GM12864 (cell line): ENCODE measurements at places on chromosomes 7 and 10.

GRCh38 chr7:69431626-69432025 is 166.6 kb upstream of the AUTS2 start:
- DNase-seq: no peak

DNA sequence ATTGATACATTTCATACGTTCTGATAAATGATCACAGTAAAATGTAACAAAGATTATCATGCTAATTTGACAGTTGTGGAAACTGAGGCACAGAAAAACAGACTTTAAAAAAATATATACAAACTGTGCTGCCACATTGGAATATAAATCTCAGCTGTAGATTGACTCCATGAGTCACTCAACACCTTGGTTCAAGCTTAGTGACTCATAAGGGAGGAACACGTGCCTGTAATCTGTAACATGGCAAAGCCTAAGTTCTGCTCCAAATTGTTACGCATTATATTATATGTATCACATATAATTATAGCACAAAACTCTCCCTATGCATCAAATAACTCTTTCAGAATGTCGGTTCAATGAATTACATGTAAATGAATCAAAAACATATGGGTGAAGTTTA is 1047.5 kb downstream of the GATA3 start:
- DNase-seq: no peak

DNA sequence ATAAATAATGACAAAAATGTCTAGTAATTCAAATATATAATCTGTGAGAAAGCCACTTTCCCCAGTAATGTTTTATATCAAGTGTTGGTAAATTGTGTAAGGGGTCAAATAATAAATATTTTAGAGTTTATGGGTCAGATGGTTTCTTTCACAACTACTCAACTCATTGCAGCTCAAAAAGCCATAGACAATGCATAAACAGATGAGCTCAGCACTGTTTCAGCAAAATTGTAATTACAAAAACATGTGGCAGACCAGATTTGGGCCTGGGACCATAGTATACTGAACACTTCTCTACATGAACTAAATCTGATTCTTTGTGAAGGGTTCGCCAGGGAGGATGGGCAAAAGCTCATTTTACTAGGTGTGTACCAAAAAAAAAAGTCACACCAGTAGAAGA is 460.8 kb downstream of the NRG3 start:
- no peak for DNase-seq

DNA sequence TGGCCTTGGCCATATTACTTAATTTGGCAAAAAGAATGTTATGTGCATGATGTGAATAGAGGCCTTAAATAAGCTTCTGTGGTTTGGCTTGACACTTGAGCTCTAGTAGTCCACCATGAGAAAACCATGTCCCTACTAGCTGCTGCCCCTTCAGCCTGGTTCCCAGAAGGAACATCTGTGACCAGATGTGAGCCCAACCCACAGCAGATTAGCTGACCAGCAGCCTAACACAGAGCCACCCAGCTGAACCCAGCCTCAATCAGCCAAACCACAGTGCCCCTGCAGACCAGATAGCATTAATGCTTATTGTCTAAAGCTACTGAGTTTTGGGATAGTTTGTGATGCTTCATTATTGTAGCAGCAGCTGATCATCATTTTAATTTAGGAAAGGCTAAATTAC is 16.6 kb downstream of the JAZF1 start:
- DNase-seq: no peak

DNA sequence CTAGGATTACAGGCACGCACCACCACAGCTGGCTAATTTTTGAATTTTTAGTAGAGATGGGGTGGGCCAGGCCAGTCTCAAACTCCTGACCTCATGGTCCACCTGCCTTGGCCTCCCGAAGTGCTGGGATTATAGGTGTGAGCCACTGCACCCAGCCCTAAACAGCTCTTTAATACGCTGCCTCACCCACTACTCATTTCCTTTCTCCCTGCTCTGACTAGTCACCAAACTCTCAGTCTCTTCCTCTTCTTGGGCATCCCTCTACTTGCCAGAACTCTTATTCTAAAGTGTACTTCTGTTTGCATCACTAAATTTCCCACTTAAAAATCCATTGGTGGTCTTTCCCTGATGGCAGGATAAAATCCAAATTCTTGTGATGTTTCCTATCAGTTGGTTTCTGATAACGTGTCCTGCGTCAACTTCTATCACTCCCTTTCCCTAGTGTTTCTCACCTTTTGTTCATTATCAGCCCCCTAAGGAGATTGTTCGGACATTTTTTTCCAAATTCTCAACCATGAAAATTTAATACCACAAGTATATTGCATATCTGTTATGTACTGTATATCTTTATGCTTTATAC is 124.7 kb downstream of the CUBN start:
- DNase-seq: no peak

DNA sequence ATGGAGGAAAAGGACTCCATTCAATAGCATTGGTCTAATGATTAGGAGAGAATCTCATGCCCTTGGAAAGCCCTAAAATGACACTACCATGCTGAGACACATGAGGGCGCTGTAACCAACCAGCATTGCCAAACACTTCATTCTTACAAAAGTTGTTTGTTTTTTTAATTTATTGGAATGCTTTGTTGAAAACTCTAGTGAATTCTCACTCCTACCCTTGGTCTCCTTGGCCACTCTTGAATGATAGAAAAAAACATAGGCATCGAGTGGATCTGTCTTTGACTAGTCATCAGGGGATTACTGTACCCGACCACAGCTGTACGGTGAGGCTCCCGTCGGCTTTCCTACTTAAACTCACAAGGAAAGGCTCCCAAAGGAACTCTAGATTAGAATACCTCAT is 29.3 kb upstream of the ADD3 start:
- DNase-seq: no peak

- DNase-seq: no peak
Observed at GRCh38 chr7:47198159-47198558, 383.8 kb downstream of the TNS3 start.

- DNase-seq: no peak
Observed at GRCh38 chr7:23523486-23524075, 8.2 kb downstream of the TRA2A start.

- DNase-seq: no peak
Observed at GRCh38 chr7:14055813-14056212, 66.3 kb upstream of the ETV1 start.

DNA sequence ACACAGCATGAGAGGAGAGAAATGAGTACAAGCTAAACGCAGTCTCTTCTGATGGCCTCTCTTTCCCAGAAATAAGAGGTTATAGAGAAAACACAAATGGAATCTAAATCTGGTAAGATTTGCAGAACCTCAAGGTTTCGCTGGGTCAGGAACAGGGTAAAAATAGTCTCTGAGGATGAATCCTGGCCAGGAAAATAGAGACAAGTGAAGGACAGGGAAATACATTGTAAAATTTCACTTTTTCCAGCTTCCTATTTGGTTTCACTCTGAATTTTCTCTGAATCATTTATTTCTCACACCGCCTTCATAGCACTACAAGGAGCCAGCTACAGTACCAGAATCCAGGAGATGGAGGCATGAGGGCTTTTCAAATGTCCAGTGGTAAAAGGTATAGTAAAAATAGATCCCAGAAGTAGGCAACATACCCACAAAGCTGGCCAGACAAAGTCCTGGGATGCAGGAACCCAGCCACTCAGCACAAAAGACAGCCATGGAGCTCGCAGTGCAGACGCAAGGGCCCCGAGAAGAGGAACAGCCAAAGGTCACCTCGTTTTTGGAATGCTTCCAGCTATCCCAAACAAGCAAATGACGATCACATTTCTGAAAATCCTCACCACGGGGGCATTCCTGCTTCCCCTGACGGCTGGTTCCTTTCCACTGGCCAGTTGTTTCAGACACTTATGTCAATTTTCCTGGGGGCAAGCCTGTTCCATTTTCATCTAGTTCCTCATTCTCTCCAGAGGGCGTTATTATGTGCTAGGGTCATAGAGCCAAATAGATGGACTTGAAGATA is 21.5 kb upstream of the IKZF1 start:
- no peak for DNase-seq

DNA sequence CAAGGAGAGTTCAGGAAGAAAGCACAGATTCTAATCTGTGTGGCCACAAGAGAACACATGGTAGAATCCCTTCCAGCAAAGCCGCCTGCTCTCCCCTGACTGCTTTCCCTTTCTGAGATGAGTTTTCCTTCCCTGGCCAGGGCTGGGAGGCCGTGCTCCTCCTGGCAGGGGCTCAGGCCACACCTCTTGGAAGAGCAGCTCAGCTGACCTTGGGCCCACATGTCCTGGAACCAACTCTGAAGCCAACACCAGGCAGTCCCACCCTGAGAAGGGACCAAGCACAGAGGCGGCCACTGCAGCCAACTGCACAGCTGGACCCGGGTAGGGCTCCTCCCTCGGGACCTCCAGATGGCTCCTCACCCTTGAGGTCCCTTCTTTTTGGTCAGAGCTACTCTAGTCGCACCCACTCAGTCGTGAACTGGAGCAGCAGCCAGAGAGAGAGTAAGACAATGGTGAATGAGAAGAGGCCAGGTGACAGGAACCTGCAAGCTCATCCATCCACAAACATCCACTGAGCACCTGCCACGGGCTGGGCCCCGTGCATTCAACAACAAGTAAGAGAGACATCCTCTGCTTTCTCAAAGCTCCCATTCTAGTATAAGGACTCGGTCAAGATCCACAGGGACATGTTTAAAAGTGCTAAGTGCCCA is 40.3 kb downstream of the FAM53B start:
- DNase-seq: no peak

DNA sequence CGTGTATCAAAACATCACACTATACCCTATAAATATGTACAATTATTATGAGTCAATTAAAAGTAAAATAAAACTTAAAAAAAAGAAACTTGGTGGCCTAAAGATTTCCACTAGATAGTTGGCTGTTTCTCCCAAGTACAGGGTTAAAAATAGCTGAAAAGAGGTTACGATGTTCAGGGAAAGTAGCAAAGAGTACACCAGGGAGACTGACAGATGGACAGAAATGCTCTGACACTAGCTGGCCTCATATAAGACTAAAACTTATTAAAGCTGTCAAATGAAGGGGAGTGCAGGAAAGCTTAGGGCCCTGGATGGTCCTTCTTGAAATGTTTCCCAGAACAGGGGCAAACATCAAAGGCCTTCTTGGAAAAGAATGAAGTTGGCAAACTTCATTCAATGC is 51.3 kb downstream of the TCAF1 start:
- no peak for DNase-seq

- no peak for DNase-seq
Observed at GRCh38 chr7:150955519-150956394, 22.4 kb downstream of the KCNH2 start.

- no peak for DNase-seq
Observed at GRCh38 chr10:121179006-121179405, 327.8 kb downstream of the WDR11 start.

- DNase-seq: no peak
Observed at GRCh38 chr10:107733328-107734130, 569.0 kb upstream of the SORCS1 start.

DNA sequence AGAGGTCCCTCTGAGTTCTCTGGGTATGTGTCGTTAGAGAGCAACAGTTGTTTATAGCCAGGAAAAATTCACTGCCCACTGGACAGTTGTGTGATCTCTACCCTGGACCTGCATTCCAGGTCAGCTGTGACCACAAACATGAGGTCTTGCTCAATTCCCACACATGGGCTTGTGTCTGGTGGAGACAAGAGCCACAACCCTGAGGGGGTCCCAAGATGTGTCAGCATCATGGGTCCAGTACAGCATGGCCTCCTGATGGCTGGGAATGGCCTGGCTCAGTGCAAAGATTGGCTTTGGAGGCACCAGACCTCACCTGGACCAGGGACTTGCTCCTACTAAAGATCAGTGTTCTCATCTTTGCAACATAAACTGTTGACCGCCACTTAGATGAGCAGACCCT is 751.6 kb downstream of the GRID1 start:
- no peak for DNase-seq

DNA sequence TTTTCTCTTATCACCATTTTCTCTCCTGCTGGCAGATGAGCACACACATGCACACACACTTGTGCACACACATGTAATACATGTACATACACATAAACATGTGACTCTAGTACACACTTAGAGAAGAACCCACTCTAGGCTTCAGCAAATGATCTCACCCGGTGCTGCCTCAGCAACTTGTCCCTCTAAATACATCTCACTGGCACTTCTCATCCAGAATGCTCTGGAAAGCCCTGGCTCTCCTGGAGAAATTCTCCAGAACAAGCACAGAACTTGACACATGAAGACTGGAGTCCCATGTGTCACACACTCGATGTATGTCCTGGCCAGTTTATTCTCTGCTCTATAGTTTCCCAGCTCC is 254.9 kb downstream of the ELMO1 start:
- DNase-seq: no peak

GRCh38 chr7:28564755-28565374 is 152.5 kb downstream of the CREB5 start:
- no peak for DNase-seq

DNA sequence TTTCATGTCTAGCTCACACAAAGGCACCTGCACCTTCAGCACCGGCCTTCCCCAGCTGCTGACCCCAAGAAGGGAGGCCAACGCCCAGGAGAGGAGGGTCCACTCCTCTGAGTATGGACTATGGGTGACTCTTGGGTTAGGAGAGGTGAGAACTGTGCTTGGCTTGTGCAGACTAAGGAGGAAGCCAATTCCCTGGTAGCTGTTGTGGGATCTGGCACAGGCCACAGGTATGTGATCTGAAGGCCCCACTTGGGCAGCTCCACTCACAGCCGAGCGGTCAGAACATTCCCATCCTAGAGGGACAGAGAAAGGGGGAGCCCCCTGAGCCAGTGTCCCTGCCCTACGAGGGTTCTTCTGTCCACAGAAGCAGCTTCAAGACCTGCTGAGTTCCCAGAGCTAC is 52.8 kb upstream of the FIGNL1 start:
- DNase-seq: no peak

GRCh38 chr7:1028775-1029636 is 15.3 kb upstream of the GPR146 start:
- DNase-seq: no peak

GRCh38 chr7:83640240-83640639 is 8.7 kb downstream of the SEMA3E start:
- no peak for DNase-seq

- no peak for DNase-seq
Observed at GRCh38 chr10:126063353-126063791, 167.0 kb downstream of the FANK1 start.

- no peak for DNase-seq
Observed at GRCh38 chr10:56286096-56286495, 75.0 kb downstream of the ZWINT start.

DNA sequence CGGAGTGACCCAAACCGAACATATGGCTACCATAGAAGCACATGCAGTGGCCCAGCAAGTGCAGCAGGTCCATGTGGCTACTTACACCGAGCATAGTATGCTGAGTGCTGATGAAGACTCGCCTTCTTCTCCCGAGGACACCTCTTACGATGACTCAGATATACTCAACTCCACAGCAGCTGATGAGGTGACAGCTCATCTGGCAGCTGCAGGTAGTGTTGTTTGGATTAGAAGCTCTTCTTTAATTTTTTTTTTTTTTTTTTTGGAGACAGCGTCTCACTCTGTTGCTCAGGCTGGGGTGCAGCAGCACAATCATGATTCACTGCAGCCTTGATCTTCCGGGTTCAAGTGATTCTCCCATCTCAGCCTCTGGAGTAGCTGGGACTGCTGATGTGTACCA is 45.8 kb downstream of the NRF1 start:
- no peak for DNase-seq

- DNase-seq: no peak
Observed at GRCh38 chr7:98116656-98117461, 10.2 kb downstream of the LMTK2 start.
